Coronary artery (tissue), 2 donors: ENCODE measurements at places on chromosomes 12 and 14.

DNA sequence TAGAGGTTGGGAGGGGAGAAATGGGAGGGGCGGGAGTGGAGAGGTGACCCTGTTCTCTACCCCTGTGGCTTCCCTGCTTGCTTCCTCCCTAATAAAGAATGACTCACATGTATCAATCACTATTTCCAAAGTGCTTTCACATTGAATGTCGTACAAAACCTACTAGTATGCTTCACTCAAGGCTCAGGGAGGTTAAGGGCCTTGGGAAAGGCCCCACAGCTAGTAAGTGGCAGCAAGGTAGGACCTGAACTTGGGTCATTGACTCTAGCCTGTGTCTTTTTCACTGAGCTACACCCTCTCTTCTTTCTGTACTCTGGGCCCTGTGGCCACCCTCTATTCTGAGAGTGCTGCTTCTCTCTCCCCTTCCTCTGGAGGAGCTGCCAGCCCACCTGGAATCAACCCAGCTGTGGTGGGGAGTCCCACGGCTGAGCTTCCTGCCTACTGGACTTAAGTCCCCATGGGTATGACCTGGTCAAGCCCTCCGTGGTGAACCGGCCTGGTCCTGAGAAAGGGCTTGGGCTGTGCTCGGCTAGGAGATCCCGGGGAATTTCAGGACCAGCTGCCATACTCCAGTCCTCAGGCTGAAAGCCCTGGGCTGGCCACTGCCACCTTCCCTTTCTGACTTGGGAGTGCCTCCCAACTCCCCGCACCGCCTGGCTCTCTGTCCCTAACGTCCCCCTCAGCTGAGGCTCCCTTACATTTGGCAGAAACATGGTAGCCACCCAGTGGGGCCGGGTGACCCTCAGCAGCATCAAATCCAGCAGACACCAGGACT, 13.0 kb downstream of the SLC48A1 start:
- DNase-seq = no peak

DNA sequence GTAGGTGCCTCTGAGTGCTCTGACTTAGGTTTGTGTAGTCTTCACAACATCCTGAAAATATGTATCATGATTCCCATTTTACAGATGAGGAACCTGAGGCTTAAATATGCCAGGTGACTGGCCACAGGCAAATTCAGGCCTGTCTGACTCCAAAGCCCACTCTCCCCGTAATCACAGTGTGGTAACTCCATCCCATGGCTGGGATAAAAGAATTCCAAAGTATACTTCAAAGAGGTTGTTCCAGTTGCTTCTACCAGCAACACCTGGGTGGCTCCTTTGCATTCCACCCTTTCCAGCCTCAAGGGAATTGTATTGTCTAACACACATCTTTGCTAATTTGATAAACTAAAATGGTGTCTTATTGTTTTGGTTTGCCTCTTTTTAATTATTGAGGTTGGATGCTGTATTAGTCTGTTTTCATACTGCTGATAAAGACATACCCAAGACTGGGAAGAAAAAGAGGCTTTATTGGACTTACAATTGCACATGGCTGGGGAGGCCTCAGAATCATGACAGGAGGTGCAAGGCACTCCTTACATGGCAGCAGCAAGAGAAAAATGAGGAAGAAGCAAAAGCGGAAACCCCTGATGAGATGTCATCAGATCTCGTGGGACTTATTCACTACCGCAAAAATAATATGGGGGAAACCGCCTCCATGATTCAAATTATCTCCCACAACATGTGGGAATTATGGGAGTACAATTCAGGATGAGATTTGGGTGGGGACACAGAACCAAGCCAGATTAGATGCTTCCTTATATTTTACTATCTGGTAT, 9.9 kb upstream of the CHST11 start:
- no peak for DNase-seq

- no peak for DNase-seq
Observed at GRCh38 chr12:132356691-132357622, 27.6 kb upstream of the GALNT9 start.

GRCh38 chr12:92369636-92370035, 224.0 kb upstream of the BTG1 start:
- DNase-seq = no peak

DNA sequence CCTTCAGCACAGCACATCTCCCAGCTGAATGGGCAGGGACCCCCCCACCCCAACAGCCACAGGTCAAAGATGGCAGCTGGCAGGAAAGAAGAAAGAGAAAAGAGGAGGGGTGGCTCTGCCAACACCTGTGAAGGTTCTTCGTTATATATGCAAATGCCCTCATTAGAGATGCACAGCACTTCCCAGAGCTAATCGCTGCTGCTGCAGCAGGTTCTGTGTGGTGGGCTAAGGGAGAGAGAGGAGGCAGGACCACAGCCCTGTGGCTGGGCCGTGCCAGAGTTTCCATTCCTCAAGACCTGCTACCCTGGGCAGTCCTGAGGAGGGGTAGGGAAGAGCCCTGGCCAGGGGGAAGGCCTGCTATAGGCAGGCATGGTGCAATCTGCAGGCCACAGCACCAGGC, 28.7 kb downstream of the SMUG1 start:
- DNase-seq = no peak

DNA sequence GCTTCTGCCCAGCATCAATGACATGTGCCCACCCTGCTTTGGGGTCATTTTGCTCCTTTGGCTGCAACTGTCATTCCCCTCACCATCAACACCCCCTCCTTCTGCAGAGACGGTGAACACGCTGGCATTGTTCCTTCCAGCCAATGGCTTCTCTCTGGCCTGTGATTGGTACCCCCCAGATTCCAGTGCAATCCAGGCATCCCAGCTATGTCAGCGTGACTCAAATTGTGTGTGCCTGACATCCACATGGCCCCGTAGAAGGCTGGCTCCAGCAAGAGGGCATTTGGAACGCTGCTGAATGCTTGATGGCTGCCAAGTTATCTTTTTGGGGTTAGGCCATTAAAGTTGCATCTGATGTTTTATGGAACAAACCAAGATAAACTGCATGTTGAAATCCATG, 21.0 kb upstream of the CCND2 start:
- no peak for DNase-seq

- no peak for DNase-seq
Observed at GRCh38 chr12:125142601-125143000, 77.4 kb downstream of the AACS start.

- no peak for DNase-seq
Observed at GRCh38 chr12:123033392-123034021, 53.0 kb downstream of the ARL6IP4 start.

- no peak for DNase-seq
Observed at GRCh38 chr12:47223848-47224213, 144.1 kb upstream of the AMIGO2 start.

DNA sequence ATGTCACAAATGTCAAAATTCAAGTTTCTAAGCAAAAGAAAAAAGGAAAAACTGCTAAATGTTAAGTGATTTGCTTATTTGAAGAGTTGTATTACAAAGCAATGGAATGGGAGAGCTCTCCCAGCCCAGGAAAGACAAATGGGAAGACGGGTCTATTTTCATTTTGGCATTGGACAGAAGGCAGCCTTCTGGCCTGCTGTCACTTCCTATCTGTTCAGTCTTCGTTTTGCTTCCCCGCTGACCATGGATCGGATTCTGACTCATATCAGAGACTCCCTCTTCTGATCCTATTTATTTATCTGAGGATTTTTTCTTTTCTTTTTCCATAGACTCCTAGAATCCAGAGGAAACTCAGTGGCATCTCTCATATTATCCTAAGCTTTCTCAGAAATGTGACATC, 634.9 kb downstream of the DIO2 start:
- DNase-seq = no peak

DNA sequence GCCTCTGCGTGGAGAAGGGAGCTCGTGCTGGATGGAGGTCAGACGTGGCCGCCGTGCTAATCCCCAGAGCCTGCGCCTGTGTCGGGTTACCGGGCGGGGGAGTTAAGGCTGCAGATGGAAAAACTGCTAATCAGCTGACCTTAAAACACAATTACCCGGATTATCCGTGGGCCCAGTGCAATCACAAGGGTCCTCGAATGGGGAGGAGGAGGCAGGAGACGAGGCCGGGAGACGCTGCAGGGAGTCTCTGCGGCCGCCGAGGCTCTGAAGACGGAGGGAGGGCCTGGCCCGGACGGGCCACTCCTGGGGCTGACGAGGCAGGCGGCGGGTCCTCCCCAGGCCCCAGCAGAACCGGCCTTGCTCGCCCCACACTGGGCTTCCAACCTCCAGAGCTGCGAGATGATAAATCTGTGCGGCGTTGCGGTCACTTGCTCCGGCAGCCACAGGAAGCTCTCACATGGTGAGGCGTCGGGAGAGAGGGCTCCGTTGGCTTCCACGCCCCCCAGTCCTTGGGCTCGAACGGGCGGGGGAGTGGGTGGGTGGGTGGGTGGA, 32.9 kb upstream of the FBRSL1 start:
- no peak for DNase-seq

- DNase-seq = no peak
Observed at GRCh38 chr12:95637471-95638155, 86.3 kb upstream of the USP44 start.
